Cortex of kidney (tissue), 1 donor: ENCODE measurements at places on chromosomes 7 and 10.

GRCh38 chr7:98257701-98258100 is 5.7 kb upstream of the TECPR1 start:
- DNase-seq = no peak

- no peak for DNase-seq
Observed at GRCh38 chr10:79274279-79275104, 72.8 kb upstream of the PPIF start.

DNA sequence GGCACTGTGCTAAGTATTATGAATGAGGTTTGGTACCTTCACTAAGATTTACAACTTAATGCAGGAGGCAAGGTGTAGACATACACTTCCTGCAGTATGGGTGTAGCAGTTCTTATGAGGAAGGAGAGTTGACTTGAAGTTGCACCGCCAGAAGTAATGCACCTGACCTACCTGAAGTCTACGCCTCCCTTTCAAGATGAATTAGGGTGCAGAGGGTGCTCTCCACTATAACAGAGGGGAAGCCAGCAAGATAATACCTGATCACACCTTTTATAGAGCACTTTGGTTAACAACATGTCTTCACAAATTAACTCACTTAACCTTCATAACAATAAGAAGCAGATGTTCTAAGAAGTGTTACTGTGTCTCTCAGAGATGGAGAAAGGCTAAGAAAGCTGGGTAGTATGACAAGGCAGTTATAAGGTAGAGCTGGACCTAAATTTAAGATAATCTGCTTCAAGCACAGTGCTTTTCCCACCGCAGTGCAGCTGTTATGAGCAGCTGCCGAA is 552 bp upstream of the RAB18 start:
- no peak for DNase-seq

GRCh38 chr7:15628876-15629275 is 57.6 kb downstream of the MEOX2 start:
- DNase-seq = no peak

DNA sequence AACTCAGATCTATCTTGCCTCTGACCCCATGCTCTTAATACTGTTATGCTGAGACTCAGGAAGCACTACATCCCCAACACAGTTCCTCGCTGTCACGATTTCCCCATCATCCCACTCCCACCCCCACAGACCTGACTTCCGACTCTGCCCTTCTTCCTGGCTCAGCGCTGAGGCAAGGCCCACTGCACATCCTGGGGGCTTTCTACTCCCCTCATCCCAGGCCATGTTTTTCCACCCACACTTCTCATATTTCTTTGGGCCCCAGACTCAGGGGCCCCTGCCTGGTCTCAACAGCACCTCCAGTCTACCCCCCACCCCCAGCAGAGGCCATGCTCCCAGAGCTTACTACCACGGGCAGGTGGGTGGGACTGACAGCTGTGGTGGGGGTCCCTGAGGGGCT is 7.7 kb upstream of the NDST2 start:
- no peak for DNase-seq

DNA sequence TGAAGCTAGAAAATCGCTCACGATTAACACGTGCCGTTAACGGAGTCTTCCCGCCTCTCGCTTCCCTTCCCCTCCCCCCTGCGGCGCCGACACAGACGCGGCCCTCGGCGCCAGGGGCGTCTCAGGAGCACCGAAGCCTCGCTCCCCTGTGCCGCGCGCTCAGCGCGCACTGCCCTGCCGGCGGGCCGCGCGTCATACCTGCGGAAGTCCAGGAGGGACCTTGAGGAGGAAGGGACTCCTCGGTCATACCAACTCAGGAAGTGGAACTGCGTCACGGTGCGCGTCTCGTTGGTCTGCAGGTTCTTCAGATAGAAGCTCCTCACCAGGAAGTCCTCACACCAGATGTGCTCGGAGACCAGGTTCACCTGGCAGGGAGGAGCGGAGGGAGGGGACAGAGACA is 239.6 kb downstream of the DNAJB6 start:
- no peak for DNase-seq

DNA sequence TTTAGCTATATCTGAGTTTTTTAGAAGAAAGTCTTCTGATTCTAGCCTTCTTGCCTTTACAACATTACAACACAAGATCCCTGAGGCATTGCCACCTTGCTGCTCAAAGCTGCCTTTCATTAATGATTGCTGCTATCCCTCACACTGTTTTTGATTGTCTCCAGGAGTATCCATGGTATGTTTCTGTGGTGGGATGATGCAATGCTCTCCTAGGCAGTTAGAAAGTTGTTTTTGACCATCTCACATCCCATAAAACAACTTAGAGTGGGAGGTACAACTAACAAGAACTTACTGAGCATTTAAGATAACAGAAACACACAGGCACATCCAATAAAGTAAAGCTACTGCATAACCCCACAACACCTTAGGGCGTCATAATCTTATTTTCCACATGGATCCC is 1156.0 kb upstream of the LRRTM3 start:
- DNase-seq = no peak

DNA sequence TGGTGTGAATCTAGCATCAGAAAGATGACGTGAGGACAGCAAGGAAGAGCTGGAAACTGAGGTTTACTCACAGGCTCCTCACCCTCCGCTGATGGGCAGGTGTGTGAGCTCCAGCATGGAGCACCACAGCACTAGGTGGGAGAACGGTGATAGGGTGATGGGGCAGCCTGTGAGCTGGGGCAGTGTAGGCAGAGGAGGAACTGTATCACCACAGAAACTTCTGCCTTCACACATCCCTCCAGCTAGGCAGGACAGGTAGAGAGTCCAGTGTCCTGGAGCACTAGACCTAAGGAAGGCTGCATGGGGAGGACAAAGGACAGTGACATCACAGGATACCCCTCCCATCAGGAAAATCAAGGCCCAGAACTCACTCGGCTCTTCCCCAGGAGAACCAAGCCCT is 241.8 kb upstream of the PRSS58 start:
- no peak for DNase-seq

DNA sequence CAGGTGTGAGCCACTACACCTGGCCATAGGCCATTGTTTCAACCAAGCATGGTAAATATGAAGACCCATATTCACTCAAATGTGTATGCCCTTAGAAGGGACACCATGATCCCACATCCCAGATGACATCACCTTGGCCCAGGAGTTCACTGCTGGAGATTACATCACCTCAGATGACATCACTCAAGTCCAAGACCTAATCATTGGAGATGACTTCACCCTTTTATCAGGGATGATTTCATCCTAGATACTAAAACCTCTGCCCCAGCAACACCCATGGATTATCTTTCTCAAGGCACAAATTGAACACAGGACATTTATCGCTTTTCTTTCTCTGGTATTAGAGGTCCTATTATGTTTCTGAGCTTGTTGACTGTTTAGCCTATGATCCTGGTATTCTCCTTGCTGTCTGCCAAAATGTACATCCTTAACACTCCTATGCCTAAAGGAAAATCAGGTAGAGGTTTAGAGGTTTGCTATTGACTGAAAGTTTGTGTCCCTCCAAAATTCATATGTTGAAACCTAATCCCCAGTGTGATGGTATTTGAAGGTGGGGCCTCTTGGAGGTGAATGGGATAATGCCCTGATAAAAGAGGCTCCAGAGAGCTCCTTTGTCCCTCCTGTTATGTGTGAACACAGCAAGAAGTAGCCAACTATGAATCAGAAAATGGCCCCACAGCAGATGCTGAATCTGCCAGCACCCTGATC is 9.8 kb upstream of the CYP2C18 start:
- DNase-seq = no peak

DNA sequence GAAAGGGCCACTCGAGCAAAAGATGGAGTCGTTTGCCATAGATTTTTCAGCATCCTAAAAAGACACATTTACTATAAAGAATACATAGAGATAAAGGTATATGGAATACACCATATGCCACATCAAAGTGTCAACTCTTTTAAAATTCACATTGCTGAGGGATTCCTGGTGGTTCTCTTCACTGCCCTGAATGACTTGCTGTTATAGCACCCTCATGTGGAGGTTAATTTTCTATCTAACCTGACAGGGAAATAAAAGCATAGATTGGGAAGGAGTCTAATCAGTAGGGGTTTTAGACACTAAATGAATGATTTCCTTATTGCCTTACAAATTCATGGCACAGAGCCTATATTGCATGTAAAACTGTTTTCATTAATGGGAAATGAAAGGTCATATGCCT is 25.9 kb downstream of the DNAH11 start:
- DNase-seq = no peak

- no peak for DNase-seq
Observed at GRCh38 chr7:3683546-3684539, 382.8 kb downstream of the SDK1 start.

GRCh38 chr10:125549653-125550052 is 133.3 kb downstream of the TEX36 start:
- DNase-seq = no peak

GRCh38 chr7:128407751-128408708 is 1.8 kb downstream of the IMPDH1 start:
- DNase-seq = no peak

- no peak for DNase-seq
Observed at GRCh38 chr10:4399556-4399955, 426.5 kb upstream of the AKR1E2 start.

DNA sequence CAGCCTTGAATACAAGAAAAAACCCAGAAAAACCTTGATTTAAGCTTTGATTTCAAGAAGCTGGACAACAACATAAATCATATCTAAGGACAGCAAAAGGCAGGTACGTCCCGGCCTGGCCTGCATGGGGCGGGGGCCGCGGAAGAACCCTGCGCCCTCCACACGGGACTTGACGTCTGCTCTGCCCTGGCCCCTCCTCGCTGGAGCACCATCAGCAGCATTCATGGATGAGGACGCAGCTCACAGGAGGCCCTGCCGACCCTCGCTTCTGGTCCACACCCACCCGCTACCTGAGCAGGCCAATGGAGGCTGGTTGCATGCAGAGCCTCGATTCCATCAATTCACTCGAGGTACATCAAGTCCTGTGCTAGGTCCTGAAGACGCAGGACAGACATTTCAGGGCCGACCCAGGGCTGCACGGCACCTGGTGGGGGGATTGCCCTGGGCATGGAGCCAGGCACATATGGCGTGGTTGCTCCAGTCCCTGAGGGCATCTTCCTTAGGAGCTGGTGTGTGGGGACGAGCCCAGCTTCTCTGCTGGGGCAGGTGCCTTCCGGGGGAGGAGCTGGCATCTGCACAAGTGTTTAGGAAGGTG is 63.1 kb upstream of the NKX6-2 start:
- no peak for DNase-seq

- no peak for DNase-seq
Observed at GRCh38 chr7:24723178-24723530, 34.1 kb downstream of the GSDME start.

DNA sequence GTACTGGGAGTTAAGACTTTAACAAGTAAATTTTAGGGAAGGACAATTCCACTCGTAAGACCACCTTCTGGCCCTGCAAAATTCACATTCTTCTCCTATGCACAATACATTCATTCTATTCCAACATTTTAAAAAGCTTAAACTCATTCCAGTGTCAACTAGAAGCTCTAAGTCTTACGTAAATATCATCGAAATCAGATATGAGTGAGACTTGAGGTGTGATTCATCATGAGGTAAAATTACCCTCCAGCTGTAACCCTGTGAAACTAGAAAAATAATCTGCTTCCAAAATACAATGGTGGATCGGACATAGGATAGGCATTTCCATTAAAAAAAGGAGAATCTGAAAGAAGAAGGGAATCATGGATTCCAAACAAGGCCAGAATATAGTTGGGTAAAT is 370.3 kb downstream of the CDC14C start:
- no peak for DNase-seq

DNA sequence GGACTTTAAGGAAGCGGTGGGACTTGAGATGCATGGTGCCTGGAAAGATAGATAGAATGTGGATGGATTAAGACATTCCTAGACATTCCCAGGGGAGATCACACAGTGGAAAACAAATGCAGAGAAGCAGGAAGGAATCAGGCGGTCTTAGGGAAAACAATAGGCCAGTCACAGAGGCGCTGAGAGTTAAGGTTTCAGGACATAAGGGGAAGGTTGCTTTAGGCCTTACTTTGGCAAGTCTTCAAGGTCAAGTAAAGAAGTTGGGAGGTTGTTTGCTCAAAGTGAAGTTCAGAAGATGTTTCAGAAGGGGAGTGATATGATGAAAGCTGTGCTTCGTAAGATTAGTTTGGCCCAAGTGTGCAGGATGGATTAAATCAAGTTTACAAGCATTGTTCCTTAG is 109.4 kb downstream of the SUGCT start:
- DNase-seq = no peak

DNA sequence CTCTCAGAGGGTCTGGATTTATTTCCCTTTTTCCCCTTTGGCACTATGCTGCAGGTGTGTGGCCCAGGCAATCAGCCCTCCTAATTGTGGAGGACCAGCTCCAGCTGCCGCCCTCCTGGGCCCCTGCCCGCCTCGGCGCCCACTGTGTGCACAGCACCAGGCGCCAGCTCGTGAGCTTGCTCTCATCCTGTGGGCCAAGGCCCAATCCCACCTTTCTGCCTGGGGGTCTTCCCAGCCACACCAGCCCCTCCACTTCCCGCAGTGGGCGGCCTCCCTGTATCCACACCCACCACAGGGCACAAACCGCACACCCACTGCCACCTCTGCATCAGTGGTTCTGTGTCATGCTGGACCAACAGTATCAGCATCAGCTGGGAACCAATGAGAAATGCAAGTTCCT is 25.5 kb upstream of the SLIT1 start:
- DNase-seq = no peak

DNA sequence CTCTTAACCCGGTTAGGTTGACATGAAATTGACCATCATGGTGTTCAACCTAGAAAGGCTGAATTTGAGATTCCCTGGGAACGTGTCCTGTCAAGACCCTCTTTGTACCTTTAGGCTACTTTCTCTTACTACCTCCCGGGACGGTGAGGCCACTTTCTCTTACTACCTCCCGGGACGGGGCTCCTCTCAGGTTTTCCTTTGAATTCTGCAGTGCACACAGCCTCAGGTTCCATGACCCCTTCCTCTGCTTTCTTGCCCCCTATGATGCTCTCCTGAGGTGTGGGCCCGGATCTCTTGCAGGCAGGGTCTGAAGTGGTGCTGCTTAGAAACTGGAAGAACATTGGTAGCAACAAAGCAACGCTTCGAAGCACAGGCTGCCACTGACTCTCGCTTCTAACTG is 155.3 kb downstream of the CAMK1D start:
- DNase-seq = no peak

DNA sequence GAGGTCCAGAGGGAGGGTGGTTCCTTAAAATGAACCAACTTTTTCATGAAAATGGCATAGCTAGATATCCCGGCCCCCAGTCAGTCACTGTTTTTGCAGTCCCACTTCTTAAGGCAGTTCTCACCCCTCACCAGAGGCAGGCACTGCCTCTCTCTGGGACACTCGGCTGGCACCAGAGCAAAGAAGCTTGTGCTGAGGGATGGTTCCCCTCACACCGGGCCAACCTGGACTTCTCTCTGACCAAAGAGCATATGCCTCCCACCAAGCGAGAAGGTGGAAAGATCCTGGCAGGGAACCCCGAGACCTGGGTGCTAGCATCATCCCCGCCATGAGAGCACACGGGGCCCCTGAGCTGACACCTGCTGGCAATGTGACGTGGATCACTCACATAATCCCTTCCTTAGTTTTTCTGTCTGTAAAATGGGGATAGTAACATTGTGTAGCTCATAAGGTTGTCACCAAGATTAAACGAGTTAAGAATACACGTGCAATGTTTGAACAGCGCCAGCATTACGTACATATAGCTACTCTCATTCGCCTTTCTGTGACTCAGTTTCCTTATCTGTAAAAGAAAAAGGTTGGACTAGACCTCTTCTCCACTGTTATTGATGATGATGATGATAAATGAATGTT is 88.5 kb downstream of the PARP12 start:
- no peak for DNase-seq
